T-helper 1 cell (primary cell): ENCODE measurements at places on chromosomes 4 and X.

DNA sequence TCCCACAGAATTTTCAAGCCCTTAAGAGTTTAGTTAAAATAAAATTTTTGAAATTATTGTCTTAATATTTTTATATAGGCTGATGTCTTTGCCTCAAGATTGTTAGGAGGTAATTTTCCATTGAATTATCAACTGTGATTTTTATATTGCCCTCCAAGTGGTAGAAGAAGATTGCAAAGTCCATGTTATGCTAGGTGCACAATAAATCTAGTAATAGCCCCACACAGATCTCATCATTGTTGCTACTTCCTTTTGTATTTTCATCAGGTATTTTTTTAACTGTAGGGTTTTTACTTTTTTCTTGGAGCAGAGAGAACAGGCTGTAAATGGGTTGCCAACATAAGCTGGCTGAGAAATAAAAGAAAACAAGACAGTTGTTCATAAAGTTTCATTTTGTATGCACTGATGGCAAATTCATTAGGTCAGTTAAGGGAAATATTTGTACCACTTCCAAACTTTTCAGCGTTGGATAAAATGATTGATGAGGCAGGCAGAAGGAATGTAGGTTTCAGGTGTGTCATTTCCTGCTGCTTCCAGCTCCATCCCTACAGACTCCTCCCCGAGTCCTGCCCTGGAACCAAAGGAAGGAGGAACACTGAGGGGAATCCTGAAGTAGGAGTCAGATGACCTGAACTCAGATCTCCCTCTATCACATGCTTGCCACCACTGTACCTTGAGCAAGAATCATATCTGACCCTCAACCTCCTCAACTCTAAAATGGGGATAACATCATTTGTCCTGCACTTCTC lies 105.5 kb downstream of the PRRG1 start:
- DNase-seq, result no peak

GRCh38 chrX:149641432-149641831 lies 9.8 kb upstream of the TMEM185A start:
- DNase-seq, result no peak

DNA sequence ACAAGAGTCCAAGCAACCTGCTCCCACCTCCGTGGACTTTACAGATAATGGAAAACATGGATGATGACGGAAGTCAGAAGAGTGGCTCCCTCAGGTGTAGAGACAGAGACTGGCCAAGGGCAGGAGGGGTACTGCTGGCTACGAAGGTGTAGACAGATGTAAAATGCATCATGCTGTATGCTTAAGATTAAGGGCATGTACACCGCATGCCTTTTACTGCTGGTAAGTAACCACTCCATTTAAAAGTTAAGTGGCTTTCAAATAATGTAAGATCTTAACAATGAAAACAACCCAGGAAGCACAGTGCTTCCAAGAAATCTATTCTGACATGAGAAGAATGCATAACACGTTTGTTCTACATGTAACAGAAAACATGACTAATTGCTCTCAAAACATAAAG lies 76.9 kb upstream of the FAM9B start:
- DNase-seq, result no peak

DNA sequence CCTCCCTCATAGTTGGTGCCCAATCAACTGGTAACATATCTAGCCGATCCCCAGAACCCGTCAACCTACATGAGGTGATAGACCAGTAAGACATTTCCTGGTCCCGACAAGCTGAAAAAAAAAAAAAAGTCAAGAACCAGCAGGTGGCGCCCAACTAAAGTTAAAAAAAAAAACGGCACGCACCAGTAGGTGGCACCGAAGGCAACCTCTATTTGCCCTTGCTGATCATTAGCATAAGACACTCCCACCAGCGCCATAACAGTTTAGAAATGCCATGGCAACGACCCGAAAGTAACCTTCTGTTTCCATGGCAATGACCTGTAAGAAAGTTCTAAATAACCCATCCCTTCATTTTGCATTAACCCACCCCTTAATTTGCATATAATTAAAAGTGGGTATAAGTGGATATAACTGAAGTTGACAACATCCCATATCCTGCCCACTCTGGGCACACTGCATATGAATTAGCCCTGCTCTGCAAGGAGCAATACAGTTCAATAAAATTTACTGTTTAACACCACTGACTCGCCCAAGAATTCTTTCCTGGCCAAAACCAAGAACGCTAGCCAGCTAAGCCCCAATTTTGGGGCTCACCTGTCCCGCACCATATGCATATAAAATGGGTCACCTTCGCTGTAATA lies 83.9 kb upstream of the SPANXB1 start:
- peak; percentile 2 for DNase-seq

GRCh38 chrX:42751573-42751972 lies 26.4 kb downstream of the PPP1R2C start:
- DNase-seq, result no peak

- peak; percentile 18 for DNase-seq
Observed at GRCh38 chrX:97401586-97402136, 518.0 kb downstream of the RPA4 start.

- DNase-seq, result no peak
Observed at GRCh38 chr4:181140037-181140603, 1103.1 kb upstream of the TENM3 start.

DNA sequence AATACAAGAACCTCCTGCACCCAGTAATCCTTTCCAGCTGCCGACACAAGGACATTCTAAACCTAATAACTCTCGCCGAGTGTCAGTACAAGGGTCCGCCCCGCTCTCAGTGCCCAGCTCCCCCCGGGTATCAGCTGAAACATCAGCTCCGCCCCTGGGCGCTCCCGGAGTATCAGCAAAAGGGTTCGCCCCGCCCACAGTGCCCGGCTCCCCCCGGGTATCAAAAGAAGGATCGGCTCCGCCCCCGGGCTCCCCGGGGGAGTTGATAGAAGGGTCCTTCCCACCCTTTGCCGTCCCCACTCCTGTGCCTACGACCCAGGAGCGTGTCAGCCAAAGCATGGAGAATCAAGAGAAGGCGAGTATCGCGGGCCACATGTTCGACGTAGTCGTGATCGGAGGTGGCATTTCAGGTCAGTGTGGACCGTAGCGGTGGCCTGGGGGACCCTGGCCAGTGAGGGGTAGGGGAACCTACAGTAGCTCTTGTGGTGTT lies at the start of gene MAOA:
Gene MAOA (plus strand): TSS at position 295 of the 490 bp plus-strand sequence. CDS start 43 bp downstream, at position 338.
- DNase-seq, result peak; percentile 18

GRCh38 chr4:78552389-78553042 lies 946 bp downstream of the ANXA3 start:
- no peak for DNase-seq

GRCh38 chr4:145808848-145809512 lies 129.0 kb downstream of the C4orf51 start:
- no peak for DNase-seq

DNA sequence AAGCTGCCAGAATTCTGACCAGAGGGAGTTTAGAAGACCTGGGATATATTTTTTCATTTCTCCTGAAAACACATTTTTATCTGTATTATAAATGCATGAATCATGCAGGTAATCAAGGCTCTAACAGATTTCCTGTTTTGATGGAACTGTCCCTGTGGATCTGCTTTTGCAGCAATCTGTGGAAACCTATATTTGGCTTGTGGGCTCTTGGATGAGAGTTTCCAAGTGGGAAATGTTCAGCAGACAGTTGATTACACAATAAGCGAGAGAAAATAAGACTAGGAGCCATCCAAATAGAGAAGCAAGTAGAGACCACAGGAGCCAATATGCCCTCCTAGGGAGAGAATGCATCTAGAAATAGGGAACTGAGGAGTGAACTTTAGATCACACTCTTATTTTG lies 105.0 kb downstream of the NDST3 start:
- DNase-seq, result no peak

- DNase-seq, result no peak
Observed at GRCh38 chr4:187586892-187587291, 408.7 kb upstream of the ZFP42 start.
